Osteoblast (primary cell): ENCODE measurements at places on chromosomes 4 and X. TPM values are rescaled to one million over a fixed set of nuclear protein-coding genes. Genes with fewer than 3 reads are reported as not detected.

Gene ELK1
- 36.2 and 37.6 TPM in 2 replicates for total RNA-seq

Gene F11
- total RNA-seq = not detected in 2 replicates

Gene DMRTC1
- not detected in 2 replicates for total RNA-seq

Gene CLDN34
- under 0.01 TPM in 1 of 2 replicates, not detected in the other for total RNA-seq

Gene C1QTNF7
- under 0.01 and 0.72 TPM in 2 replicates for total RNA-seq

Gene CDKL2
- total RNA-seq = 0.72 and 0.88 TPM in 2 replicates

Gene VEGFC
- total RNA-seq = 55.4 and 56.9 TPM in 2 replicates

Gene PNMA5
- not detected in 2 replicates for total RNA-seq

Gene EDA2R
- total RNA-seq = 13.4 and 17.1 TPM in 2 replicates
